ENCODE measurements at places on chromosomes 3 and 15. TPM values are rescaled to one million over a fixed set of nuclear protein-coding genes. Genes with fewer than 3 reads are reported as not detected.

- no peak for ATAC-seq
These were observed 22.9 kb upstream of the STRIT1 start for GRCh38 chr3:155316426-155316825.

Gene PRTG
- 0.56 TPM for total RNA-seq

DNA sequence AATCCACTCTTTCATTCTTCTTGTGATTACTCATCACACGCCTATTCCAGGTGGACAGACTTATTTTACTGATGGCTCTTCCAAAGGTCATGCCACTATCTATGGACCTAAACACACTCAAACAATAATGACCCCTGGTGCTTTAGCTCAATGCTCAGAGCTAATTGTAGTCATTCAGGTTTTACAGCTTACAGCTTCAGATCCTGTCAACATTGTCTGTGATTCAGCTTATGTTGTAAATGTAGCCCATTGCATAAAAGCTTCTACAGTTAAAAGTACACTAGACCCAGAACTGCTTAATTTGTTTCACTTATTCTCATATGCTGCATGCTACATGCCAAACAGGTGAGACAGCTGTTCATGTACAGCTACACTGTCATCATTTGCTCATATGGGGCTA is 49.2 kb downstream of the LSM3 start:
- peak; percentile 56 for ATAC-seq

DNA sequence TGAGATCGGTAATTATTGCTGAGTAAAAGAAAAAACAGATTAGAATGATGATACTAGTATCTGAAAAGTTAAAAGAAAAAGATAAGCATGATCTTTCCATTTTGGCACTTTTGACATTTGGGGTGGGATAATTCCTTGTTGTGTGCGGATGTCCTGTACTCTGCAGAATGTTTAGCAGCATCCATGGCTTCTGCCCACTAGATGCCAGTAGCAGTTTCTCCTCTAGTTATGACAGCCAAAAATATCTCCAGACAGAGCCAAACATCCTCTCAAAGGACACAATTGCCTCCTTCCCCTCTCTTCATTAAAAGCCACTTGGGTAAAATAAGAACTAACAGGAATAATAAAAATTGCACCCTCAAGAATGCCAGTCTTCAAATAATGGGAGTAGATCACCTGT is 468.8 kb upstream of the GRM7 start:
- ATAC-seq: no peak

DNA sequence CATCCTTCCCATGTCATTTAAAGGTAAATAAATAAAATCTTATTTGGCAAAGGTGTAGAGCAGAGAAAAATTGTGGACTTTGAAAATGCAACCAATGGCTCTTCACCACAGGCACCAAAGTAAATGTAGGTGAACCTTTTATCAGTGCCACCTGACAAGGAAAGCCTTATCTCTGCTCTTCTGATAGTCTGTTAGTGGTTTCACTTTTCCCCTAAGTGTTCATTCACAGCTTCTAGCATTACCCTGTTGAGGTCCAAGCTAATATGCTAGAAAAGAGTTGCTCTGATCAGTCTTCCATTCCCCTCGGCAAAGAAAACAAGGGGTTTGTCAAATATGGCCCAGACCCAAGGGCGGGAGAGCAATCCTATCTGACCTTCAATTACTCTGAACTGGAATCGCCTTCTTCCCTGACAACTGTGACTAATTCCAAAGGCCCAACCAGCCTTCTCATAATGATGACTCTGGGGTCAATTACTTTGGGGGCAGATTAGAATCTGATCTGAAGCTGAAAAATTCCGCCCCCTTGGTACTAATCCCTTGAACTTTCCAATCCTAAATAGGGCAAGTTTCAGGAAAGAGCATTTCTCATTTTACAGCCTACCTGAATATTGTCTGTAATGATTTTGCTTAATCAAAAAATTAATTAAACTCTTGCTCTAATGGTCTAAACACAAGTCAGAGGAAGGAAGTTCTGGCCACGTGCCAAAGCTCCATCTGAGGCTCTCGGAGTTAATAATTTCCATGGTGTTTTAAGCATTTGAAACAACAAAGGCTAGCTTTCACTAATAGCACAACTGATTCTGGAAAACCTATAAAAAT is 52.4 kb downstream of the SETMAR start:
- ATAC-seq: no peak

Gene CCRL2
- 0.24 TPM for total RNA-seq

Gene ARGFX
- not detected for total RNA-seq

Gene PLXNB1
- total RNA-seq: 62.0 TPM

Gene REC114
- total RNA-seq: not detected

DNA sequence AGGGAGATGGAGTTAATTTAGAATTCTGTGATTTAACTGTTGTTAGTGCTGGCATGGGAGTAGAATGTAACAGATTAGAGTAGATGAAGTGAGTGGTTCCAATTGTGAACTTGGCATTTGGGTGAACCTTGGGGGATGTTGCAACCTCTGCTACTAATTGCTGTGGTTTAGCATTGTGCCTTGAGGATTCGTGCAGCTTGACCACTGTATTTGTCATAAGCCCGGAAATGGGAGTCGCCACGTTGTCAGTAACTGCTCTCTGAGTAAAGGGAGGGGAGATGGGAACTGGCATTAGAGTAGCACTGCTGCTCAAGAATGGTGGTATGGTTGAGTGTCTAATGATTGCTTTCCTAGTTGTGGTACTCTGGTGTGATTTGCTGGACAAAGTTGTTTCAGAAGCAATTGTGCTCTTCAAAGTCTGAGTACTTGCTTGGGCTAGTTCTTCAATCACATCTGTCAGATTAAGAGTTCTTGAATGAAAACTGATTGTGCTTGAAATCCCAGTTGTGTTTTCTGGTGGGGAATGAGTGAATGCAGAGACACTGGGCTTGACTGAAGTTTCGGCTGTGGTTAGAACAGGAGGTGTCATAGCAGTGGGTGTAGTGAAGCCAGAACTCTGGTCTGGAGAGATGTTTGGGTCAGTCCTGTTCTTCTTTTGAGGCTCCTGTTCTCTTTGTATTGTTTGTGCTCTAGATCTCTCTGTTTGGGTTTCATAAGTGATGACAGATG is 15.4 kb downstream of the IGSF10 start:
- peak; percentile 28 for ATAC-seq

GRCh38 chr3:188349351-188349901 is 195.5 kb downstream of the LPP start:
- peak; percentile 41 for ATAC-seq

GRCh38 chr15:35442742-35443141 is 103.2 kb downstream of the DPH6 start:
- no peak for ATAC-seq

Gene PDZRN3
- total RNA-seq: 18.2 TPM

Gene TM6SF1
- 0.48 TPM for total RNA-seq

Gene ST3GAL6
- total RNA-seq: 1.1 TPM

Gene NEO1
- total RNA-seq: 10.6 TPM

DNA sequence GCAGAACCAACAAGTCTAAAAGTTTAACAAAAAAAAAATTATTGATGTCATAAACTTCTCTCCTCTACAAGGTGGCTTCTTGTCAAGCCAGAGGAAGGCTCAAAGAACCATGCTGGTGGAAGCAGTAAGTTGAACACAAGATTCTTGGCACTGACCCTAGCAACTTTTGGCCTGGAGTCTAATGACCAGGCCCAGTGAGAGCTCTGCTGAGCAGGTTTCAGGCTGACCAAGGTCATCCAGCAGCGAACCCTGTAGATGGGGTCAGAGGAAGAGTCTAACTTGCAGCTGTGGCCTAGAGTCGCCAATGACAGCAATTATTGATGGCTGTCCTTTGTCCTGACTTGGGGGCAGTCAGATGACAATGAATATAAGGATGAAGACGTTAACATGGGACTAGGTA is 43.1 kb upstream of the PDZRN3 start:
- ATAC-seq: no peak

Gene ITGA11
- 0.48 TPM for total RNA-seq

Gene ERICH6
- not detected for total RNA-seq

GRCh38 chr15:40618906-40619305 is 24.9 kb downstream of the KNL1 start:
- no peak for ATAC-seq

DNA sequence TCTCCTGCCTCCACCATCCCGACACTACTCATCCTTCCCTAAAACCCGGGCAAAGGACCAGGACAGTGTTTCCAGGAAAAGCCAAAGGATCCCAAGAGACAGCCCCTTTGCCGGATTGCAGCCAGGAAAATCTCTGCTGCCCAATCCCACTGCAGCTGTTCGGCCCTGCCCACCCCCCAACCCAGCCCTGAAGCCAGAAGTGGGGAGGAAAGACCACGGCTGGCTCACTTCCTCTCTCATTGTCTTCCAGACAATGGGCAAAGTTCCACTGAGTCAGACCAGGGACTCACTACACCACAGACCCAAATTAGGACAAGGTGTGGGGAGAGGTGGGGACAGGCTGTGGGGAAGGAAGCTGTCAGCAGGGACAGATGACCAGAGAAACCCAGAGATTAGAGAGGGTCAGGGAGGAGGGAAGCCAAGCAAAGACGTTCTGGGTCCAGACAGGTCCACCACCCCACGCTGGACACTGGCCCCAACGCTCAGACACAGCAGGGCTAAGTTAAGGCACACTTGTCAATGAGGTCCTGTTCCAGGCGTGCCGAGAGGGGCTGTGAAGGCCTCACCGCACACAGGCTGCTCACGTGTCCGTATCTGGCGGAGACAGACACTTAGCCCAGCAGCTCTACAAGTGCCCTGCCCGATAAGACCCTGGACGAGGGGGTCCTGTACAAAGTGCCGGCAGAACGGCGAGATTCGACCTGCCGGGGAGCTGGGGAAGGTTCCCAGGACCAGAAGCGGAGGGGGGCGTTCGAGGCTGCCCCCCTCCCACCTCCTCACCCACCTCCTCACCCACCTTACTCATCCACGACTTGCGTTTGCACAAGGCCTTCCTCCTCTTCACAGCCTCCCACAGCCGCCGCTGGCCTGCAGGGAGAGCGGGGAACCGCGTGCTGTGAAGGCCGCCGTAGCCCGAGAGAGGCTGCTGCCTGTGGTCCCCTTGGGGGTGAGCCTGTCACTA is 21.9 kb downstream of the TNK2 start:
- ATAC-seq: peak; percentile 46
